H1 (cell line): ENCODE measurements at places on chromosomes 11 and 22.

GRCh38 chr11:62398011-62398994 lies 20.5 kb upstream of the SCGB1A1 start:
- DNase-seq: no peak

GRCh38 chr22:44519886-44520285 lies 21.9 kb upstream of the RTL6 start:
- DNase-seq: no peak

DNA sequence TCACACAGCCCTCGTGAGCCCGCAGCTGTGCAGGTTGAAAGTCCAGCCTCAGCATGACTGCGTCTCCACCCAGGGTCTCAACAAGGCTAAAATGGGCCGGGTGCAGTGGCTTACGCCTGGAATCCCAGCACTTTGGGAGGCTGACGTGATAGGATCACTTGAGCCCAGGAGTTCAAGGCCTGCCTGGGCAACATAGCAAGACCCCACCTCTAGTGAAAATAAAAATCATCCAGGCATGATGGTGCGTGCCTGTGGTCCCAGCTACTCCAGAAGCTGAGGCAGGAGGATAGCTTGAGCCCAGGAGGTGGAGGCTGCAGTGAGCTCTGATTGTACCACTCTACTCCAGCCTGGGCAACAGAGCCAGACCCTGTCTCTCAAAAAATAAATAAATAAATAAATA lies 100.8 kb upstream of the PRR5 start:
- no peak for DNase-seq

GRCh38 chr11:26571861-26572654 lies at the start of gene MUC15:
Gene MUC15 (minus strand): TSS chr11:26572263. CDS start chr11:26567094, 5,169 bp downstream.
- DNase-seq: no peak

GRCh38 chr22:36331912-36332622 lies 55.7 kb downstream of the MYH9 start:
- no peak for DNase-seq

DNA sequence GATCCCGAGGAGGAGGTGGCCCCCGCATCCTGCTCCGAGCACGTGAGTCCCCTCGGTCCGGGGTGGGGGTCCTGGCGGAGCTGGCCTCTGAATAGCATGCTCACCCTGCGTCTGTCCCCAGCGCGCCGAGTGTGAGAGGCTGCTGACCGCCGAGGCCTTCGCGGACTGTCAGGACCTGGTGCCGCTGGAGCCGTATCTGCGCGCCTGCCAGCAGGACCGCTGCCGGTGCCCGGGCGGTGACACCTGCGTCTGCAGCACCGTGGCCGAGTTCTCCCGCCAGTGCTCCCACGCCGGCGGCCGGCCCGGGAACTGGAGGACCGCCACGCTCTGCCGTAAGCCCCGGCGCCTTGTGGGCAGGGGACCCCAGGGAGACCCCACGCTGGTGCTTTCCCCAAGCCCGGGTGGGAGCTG lies 3.5 kb downstream of the MUC2 start:
- no peak for DNase-seq

DNA sequence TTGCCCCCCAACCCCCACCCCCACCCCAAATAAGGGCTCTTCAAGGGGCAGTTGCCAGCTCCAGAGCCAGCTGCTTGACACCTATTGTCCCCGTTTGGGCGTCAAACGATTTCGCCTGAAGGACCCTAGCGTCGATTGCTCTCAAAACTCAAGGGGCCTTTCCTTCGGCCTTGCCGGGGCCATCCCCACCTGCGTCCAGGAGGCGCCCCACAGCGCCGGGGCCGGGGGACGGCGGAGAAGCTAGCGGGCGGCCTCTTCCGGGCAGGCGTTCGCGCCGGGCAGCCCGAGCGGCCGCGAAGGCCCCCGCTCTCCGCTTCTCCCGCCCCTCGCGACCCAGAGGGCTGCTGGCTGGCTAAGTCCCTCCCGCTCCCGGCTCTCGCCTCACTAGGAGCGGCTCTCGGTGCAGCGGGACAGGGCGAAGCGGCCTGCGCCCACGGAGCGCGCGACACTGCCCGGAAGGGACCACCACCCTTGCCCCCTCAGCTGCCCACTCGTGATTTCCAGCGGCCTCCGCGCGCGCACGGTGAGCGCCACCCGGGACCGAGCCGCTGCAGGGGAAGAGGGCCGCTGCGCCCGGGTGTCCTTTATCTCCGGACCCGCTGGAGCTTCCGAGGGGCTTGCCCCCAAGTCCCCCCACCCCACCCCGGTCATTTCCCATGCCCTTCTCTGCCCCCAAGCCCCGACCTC lies at the start of gene CAPRIN1:
CAPRIN1 (plus strand) TSS at position 383 of the 687 bp plus-strand sequence. CDS start 690 bp downstream, outside the sequence.
- peak; percentile 86 for DNase-seq

DNA sequence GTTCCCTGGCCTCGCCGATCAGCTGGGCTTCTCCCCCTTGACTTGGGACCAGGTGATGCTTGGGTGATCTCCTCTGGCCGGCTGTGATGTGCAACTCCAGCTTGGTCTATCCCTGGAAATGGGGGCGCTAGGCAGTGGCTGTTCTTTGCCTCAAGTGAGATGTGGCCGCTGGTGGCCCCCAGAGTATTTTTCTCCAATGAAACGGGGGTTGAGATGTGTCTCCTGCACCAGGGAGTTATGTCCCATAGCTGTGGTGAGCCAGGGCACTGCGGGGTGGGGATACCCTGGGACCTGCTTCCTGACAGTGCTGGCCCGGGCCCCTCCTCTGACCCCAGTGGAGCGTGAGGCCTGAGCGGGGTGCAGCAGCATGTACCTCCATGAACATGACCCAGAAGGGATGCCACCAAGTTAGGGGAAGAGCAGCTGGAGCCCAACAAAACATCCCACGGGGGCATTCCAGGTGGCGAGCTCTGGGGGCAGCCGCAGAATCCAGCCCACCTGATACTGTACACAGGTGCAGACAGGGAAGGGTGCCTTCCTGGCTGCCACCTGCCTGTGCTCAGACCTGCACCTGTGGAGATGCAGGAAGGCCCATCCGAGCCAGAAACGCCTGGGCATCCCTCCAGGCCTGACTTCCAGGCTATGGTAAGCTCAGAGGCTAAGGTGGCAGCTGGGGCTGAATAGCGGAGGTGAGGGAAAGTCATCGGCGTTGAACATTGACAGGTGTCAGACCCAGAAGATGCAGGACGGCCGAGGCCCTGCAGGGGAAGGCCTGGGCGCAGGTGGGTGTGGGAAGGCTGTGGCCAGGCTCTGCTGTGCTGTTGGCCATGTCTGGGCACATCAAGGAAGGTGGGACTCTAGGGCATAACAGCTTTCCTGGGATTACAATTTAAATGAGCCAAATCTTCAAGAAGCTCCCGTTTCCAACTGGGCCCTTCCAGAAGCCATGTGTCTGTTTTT lies 97.3 kb downstream of the CTTN start:
- no peak for DNase-seq

- DNase-seq: no peak
Observed at GRCh38 chr22:33023153-33023827, 34.9 kb downstream of the SYN3 start.

DNA sequence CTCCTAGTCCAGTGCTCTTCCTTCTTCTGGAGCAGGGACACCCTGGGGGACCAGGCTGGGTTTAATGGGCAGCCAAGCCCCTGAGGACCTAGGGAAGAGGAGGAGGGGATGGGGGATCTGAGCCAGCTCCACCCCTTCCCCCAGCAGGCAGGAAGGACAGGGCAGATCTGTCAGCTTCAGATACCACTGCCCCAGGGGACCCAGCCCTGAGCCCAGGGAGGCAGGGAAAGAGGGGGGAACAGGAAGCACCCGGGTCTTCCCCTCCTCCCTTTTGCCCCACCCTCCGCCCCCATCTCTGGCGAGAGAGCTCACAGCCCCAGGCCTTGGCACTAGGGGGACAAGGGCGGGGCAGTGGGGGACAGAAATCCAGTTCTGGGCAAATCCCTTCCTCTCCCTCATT lies 11.7 kb upstream of the SOX10 start:
- no peak for DNase-seq

- DNase-seq: no peak
Observed at GRCh38 chr22:30882974-30883533, 85.5 kb downstream of the MORC2 start.

GRCh38 chr11:126949066-126949891 lies 51.3 kb downstream of the KIRREL3 start:
- no peak for DNase-seq

- no peak for DNase-seq
Observed at GRCh38 chr11:105224482-105225253, 85.1 kb upstream of the CARD18 start.
